ENCODE measurements at places on chromosomes 11 and 22.

- peak; percentile 78 for DNase-seq
Observed at GRCh38 chr11:79440571-79441460, at the start of gene TENM4. Gene TENM4 (minus strand): TSS chr11:79441030. CDS start chr11:79069944, 371,086 bp downstream.

DNA sequence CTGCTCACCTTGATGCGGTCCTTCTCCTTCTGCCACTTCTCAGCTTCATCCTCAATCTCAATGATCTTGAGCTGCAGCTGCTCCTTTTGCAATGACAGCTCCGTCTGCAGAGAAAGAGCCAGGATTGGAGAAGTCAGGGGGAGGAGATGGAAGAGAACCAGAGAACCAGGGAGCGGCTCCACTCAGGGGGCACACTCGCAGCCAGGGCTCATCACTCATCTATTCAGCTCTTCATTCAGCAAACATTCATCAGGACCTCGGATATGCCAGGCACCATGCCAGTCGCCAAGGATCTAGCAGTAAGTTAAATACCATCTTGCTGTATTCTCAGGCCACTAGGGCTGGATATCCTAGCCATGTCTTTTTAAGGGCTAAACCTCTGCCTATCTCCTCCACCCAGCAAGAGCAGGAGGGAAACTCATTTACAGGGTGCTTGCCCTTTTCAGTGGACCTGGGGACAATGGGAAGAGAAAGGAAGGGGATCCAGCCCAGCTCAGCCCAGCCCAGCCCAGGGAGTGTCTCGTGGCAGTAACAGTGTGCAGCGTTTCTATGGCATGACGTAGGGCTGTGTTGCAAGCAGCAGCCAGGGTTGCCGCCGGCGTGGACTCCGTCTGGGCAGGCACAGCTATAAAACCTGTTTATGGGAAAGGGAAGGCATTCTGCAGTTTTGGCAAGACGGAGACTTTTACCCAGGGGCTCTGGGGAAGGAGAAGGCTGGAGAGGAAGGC lies 9.4 kb downstream of the TRIM29 start:
- no peak for DNase-seq

DNA sequence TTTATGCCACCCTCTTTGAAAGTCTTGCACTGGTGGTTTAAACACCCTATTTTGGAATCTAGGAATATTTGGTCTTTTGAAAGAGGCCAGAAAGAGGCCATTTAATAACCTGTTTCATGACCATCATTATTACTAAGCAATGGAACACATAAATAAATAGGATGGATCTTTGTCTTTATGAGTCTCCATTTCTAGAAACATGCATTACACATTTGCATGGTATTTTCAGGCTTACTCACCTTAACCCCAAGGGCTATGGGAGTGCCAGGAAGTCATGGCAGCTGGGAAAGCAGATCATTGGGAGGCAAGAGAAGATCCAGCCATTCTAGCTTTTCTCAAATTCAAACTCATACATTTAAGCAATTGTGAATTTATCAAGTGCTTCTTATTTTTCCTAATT lies 185.8 kb upstream of the POU2AF2 start:
- no peak for DNase-seq

DNA sequence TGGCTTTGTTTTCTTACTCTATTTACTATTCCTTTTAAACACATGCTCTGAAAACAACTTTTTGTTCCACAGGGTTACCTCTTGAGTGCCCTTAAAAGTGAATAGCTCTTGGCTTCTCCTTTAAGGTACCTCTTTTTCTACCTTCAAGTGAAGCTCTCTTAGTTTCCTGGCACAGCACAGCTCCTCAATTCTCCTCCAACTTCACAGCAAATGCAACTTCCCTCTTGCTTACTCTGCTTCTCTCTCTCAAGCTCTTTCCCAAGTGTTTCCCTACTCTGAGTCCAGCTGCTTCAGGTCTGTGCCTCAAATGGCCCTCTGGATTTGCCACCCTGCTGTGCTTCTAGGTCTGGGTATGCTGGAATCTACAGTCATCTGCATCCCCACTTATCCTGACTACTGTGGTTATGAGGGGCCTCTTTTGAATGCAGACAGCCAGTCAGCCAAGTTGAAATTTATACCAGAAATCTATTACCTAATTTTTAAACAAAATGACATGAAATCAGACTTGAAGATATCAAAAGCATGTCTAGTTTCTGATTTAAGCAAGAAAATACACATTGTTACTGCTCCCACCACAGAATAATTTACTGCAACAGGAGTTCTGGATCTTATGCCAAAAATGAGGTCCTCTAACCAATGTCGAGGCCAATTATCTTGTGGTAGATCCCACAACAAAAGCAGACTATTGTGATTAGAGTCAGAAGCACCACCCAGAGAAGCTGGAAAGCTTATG lies 371.1 kb downstream of the SOX6 start:
- DNase-seq: no peak

GRCh38 chr22:38549101-38549894 lies 20.7 kb downstream of the DMC1 start:
- no peak for DNase-seq

DNA sequence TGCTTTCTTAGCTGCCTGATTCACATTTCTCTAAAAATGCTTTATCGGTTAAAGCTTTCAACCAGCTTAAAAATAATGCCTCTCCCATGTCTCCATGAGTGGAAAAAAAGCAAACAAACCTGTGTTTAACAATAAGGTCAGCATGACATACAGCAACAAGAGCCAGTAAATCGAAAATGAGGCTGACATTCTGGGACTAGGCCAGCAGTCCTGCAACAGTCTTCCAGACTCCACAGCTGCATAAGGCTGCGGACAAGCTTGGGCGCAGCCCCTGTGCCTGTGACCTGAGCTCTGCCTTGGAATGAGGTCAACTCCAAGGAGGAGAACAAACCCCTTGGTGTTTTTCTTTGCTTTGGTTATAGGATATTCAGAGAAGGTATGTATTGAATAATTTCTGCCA lies 95.5 kb downstream of the PGR start:
- no peak for DNase-seq

DNA sequence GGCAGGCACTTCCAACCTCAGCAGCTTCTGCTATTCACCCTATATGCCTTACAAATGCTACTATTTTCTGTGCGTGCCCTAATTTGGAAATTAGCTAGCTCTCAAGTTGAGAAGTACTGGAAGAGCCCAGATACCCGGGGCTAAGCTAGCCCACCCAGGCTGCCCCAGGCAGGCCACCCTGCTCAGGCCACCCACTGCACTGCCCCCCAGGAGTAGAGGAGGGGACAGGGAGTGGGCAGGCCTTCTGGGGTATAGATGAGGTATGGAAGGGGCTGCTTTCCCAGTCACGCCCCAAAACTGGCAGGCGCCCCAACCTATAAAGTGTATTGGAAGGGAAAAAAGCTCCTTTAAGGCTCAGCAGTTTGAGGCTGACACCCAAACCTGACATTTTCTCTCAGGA lies 43.5 kb downstream of the DRD2 start:
- no peak for DNase-seq

GRCh38 chr11:61541598-61541997 lies 33.0 kb downstream of the LRRC10B start:
- DNase-seq: no peak

- DNase-seq: no peak
Observed at GRCh38 chr11:11086979-11087378, 229.1 kb upstream of the ZBED5 start.

DNA sequence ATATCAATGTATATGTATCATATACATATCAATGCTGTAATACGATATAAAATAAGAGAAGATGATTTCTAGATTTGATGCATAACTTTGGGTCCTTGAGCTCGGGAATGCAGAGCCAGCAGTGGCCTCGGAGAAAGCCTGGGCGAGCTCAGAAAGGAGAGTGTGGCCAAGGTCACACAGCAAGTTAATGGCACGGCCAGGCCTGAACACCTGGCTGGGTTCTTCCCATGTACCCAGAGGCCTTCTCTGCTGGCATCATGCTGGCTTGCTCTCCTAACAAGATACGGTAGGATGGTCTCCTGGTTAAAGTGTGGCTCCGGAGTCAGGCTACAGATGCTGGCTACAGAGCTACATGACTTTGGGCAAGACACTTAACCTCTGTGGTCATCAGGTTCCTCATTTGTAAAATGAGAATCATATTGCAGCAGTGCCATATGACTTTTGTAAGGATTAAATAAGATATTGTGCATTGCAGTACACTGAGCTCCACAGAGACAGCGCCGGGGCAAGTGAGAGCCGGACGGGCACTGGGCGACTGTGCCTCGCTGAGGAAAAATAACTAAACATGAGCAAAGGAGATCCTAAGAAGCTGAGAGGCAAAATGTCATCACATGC lies 29.9 kb downstream of the TPST2 start:
- no peak for DNase-seq

DNA sequence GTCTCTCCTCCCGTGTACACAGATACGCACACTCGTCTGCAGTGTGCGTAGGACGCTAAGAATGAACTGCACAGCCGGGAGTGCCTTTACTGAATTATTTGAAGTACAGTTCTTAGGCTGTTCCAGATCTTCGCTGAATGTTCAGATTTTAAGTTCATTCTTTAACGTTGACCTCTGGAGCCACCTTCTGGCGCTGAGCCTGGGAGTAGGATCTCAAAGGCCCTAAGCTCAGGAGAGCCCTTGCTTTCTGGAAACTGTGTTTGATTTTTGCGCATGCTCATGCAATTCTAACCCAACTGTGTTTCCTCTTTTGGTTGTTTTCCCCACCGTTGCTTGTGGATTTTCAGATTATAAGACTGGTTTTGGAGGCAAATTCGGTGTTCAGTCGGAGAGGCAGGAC lies 22.8 kb downstream of the CTTN start:
- DNase-seq: no peak

- no peak for DNase-seq
Observed at GRCh38 chr22:45120931-45121330, 42.8 kb upstream of the NUP50 start.

DNA sequence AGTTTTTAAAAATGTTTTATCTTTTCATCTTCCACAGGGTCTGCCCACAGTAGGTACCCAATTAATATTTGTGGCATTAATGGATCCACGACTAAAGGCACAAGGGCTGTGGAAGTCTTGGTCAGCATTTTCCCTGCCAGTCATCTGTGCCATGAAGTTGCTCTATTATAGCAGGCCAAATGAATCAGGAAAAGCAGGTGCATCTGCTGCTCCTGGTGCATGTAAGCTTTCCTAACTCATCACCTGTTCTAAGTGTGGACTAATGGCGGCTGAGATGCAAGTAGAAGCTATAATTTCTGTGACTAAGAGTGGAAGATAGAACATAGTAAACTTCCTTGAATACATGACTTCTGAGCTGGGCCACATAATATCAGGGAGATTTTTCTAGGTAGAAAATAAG lies 182.5 kb upstream of the TENM4 start:
- DNase-seq: no peak

GRCh38 chr11:86610559-86611341 lies 61.7 kb downstream of the ME3 start:
- DNase-seq: no peak

GRCh38 chr11:5488385-5488784 lies at the start of gene OR52D1:
Gene OR52D1 (plus strand): TSS chr11:5488685. CDS start chr11:5488707, 22 bp downstream.
- no peak for DNase-seq

- DNase-seq: peak; percentile 45
Observed at GRCh38 chr11:46363031-46363407, 15.8 kb downstream of the DGKZ start.

- DNase-seq: no peak
Observed at GRCh38 chr22:38204784-38205183, 3.0 kb downstream of the MAFF start.

- no peak for DNase-seq
Observed at GRCh38 chr22:40198733-40199132, 21.0 kb downstream of the TNRC6B start.

DNA sequence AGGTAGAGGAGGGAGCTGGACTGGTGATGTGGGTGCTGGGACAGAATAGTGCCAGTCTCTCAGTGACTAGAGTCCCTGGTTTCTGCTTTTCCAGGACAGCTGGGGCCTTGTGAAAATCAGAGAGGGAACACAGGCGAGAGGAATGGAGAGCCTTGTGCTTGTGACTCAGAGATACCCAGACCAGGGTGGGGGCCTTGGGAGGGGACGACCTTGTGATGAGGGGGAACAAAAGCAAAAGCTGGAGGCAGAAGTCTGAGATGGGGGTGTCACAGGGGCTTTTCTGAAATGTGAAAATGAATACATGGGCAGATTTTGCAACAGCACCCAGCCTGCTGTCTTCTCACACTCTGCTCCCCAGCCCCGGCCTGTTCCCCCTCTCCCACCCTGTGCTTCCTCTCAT lies 3.4 kb upstream of the NR1H3 start:
- no peak for DNase-seq

- DNase-seq: no peak
Observed at GRCh38 chr11:87281496-87281895, 243.8 kb downstream of the TMEM135 start.

- peak; percentile 77 for DNase-seq
Observed at GRCh38 chr22:42780070-42780540, 59.4 kb upstream of the A4GALT start.

DNA sequence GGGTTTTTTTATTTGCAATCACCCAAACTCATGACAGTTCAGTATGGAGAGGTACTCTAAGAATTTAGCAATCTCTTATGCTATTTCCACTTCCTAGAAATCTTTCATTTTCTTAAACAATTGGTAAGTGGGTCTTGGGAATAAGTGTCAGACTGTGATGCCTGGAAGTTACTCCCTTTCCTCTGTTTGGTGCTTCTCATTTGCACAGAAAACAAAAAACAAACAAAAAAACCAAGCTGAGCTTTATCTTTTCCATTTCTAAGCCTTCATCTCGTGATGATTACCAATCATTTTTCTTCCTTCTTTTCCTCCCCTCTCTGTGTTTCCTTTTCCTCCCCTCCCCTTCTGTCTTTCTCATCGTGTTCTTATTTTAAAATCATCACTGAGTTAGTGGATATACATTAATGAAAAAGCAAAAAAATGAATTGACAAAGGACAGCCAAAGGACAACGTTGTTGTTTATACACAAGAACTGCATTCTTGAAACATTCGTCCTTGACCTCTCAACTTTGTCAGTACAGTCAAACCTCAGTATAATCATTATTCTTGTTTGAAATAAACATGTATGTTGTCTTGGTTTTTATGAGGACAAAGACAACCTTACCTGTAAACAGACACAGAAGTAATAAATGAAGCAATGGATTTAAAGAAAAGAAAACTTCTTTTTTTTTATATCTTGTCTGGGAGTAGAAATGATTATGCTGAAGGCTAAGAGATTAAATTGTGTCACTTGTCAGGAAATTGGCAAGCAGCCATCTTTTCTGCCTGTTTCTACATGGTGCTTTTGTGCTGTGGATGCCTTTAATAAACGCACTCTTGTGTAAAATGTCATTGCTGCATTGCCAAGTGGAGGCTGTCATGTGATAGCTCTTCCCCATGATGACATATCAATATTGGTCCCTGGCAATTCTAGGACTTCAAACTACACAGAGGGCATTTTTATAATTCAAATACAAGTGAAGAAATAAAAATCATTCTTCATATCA lies 803.2 kb upstream of the CCDC90B start:
- DNase-seq: no peak

DNA sequence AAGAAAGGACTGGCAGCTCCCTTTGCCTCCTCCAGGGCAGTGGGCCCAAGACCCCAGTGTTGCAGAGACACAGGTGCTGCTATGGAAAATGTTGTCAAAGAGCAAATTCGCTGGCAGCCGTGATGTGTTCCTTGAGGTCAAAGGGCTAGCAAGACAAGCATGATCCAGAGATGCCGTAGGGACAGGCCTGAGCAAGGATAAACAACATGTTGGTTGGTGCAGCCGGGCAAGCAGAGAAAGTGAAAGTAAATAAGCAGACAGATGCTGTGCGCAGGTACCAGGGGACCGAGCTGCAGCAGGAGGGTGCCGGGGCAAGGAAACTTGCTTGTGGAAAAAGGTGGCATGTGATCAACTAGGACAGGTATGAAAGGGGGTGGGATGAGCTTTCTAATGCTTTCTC lies 125.5 kb upstream of the NECTIN1 start:
- DNase-seq: no peak

- no peak for DNase-seq
Observed at GRCh38 chr22:44439356-44440223, 58.4 kb downstream of the RTL6 start.

- no peak for DNase-seq
Observed at GRCh38 chr11:47413908-47414684, 5.7 kb downstream of the SLC39A13 start.

Measured in ACHN (cell line).